ENCODE measurements at places on chromosomes 3 and 15.
A peak's percentile ranks its signal among the peaks of the same experiment; 100 is the strongest.

DNA sequence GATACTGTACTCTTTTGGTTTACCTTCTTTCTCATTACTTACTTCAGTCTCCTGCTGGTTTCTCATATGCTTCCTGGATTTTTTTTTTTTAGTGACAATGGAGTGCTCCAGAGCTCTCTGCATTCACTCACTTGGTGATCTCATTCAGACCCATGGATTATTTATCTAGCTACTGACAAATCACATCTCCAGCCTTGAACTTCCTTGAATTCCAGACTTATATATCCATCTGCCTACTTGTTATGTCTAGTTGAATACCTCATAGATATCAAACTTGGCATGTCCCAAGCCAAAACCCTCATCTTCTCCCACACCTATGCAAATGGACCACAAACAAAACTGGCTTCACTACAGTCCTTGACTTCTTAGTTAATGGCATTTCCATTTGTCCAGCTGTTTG lies 234.7 kb upstream of the ZPLD1 start:
- DNase-seq: no peak

- no peak for DNase-seq
Measured at GRCh38 chr3:43923104-43923882, 232.6 kb downstream of the ABHD5 start.

DNA sequence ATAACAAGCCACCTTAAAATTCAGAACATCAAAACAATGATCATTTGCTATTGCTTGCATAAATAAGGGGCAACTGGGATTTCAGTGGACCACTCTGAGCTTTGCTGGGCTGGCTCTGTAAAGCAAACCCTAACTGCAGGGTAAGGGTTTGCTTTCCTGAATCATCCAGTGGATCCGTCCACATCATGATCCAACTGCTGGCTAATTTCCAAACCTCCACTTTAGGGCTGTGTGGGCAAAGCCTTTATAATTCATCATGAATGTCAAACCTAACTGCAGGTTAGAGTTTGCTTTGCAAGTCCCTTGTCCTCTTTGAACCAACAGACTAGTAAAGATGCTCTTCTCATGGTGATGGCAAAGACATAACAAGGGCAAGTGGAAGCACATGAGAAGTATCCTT lies 76.1 kb downstream of the SYNPR start:
- DNase-seq: no peak

- no peak for DNase-seq
Measured at GRCh38 chr3:186138272-186138981, 29.5 kb upstream of the ETV5 start.

DNA sequence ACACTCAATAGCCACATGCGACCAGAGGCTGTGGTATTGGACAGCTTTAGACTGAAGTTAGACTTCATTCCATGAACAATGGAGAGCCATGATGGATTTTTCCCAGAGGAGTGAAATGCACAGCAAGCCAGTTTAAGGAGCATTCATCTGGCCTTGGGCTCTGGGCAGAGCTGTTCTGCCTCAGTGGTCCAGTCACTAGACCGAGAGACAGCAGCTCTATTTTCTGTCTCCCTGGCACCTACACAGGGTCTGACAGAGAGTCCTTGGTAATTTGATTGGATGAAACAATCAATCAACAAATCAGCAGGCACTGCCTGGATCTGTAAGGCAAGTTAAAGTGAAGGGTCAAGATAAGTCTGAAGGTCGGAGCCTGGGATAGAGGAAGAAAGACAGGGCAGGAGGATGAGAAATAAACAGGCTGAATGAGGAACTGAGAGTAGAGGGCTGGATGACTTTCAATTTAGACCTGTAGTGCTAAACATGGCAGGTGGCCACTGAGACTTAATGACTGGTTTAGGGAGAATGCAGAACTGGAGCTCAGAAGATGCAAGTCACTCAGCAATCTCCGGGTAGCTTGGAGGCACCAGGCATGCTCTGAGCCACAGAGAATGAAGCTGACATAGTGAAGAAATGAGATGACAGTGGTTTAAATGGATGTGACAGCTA lies 98.5 kb upstream of the SLC25A36 start:
- DNase-seq: no peak

- no peak for DNase-seq
Measured at GRCh38 chr3:73601011-73601410, 23.7 kb downstream of the PDZRN3 start.

DNA sequence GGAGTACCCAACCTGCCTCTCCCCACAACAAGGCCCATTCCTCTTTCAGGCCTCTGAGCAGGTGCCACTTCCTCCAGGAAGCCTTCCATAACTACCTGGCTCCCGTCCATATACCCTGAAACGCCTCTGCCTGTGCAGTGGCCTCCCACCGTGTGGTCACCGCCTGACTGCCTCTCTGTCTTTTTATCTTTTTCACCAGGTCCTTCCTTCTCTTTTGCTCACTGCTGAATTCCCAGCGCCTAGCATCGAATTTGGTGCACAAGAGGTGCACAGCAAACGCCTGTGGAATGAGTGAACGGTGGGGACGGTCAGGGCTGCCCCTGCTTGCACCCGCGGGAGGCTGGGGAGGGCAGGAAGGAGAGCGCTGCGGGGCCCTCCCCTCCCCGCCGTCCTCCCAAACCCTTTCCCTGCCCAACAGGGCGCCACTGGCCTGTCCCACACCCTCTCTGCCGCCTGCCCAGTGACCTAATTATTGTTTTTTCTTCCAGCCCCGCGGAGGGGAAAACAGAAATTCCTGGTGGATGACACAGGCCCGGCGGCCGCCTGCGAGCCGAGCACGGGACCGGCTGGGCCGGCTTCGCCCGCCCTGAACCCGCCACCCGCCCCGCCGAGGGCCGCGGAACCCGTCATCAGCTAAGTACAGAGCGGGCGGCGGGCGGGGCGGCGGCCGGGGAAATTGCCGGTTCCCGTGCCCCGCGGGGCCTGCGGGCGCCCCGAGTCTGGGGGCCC lies 140.1 kb downstream of the SMAD6 start:
- peak; percentile 67 for DNase-seq

- DNase-seq: no peak
Measured at GRCh38 chr3:43735618-43736017, 44.9 kb downstream of the ABHD5 start.

DNA sequence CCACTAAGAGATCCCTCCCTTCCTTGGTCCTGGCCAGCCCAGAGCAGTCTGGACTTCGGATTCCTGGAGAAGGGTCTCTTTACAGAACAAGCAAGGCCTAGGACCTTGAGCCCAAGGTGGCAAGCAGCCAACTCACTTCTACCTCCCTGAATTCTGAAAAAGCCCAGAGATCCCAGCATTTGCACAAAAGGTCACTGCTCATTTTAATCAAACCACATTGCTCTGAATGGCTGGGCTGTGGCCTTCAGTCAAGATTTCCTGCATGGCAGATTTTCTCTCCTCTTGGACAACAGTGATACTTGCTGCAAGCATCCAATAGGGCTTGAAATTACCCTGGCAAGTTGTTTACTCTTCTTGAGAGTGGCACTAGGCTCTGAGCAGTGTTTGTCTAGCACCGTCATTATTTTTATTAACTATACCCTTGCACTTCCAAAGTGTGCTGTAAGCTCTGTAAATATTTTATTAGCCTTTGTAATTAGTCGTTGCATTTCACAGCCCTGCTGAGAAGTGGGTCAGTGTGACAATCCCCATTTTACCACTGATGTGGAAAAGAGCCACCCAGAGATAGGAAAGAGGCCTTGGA lies 274.7 kb upstream of the CTNNB1 start:
- no peak for DNase-seq

DNA sequence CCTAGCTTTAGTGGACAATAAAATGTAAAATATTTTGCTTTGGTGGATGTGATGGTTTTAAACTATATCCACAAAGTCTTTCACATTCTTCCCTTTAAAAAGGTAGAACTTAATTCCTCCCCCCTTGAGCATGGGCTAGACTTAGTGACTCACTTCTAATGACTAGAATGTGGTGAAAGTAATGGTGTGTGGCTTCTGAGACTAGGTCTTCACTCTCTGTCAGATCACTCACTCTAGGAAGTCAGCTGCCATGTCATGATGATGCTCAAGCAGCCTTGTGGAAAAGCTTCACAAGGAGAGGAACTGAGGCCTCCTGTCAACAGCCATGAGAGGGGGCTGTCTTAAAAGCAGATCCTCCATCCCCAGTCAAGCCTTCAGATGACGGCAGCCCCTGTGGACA lies 4.2 kb downstream of the LRRC2 start:
- DNase-seq: no peak

DNA sequence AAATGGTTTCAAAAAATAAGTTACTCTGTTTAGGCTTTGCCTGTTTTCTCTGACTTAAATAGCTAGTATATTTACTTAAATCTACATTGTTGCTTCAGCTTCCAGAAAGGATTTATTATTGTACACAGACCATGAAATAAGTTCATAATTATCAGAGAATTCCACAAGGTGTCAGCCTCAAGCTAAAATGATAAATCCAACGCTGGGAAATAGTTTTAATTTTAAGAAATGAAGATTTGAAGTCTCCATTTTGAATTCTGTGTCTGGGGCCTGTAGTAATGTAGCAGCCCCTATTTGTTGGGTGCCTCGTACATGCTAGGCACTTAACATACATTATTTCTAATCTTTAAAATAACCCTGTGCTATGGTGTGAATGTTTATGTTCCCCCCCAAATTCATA lies 92.6 kb upstream of the KCNMB2 start:
- no peak for DNase-seq

Measured in SJCRH30 (cell line).